ENCODE measurements at places on chromosomes 6 and 20.

- no peak for DNase-seq
Measured at GRCh38 chr20:55354720-55355119, 650.6 kb downstream of the CBLN4 start.

DNA sequence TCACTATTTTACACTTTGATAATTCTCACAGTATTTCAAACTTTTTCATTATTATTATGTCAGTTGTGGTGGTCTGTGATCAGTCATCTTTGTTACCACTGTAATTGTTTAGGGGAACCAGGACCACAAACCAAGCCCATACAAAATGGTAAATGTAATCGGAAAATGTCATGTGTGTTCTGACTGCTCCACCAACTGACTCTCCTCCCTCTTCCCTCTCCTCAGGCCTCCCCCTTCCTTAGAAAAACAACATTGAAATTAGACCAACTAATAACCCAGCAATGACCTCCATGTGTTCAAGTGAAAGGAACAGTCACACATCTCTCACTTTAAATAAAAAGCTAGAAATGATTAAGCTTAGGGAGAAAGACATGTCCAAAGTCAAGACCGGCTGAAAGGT, 63.8 kb downstream of the GMDS start:
- no peak for DNase-seq

- peak; percentile 83 for DNase-seq
Measured at GRCh38 chr6:167906899-167907298, 80.2 kb downstream of the AFDN start.

DNA sequence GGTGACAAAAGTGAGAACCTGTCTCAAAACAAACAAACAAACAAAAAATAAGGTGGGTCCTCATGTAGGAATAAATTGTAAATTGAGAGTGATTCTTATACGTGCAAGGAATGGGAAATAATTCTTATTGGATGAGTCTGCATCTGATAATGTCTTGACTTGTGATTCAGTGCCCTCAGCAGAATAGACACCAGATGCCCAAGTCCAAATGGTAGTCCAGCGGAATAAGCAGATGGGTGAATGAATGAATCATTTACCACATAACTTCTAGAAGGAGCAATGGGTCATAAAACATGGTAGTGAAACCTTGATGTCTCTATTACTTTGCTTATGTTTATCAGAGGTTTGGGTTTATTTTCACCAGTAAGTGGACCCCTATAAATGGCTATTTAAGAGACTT, 747.7 kb downstream of the PHF3 start:
- no peak for DNase-seq

- DNase-seq: no peak
Measured at GRCh38 chr6:10960171-10960570, 73.3 kb downstream of the SYCP2L start.

- DNase-seq: no peak
Measured at GRCh38 chr6:153125032-153125431, 6.0 kb downstream of the RGS17 start.

GRCh38 chr6:54980511-54981275, 134.1 kb downstream of the FAM83B start:
- DNase-seq: no peak

- no peak for DNase-seq
Measured at GRCh38 chr6:164469276-164469949, 840.0 kb downstream of the C6orf118 start.

Data from left lobe of liver (tissue), 2 donors.